ENCODE measurements at places on chromosomes 1 and 21.

DNA sequence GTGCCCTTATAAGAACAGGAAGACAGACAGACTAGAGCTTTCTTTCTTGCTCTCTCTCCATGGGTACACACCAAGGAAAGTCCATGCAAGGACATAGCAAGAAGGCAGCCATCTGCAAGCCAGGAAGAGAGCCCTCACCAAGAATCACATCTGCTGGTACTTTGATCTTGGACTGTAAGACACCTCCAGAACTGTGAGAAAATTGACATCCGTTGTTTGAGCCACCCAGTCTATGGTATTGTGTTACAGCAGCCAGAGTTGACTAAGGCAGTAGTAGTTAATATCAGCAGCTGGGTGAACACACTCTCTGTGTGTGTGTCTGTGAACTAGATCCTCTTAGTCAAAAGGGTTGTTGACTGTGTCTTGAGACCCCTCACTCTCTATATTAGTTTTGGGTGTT, 53.8 kb upstream of the PPP2R5A start:
- DNase-seq, result no peak

DNA sequence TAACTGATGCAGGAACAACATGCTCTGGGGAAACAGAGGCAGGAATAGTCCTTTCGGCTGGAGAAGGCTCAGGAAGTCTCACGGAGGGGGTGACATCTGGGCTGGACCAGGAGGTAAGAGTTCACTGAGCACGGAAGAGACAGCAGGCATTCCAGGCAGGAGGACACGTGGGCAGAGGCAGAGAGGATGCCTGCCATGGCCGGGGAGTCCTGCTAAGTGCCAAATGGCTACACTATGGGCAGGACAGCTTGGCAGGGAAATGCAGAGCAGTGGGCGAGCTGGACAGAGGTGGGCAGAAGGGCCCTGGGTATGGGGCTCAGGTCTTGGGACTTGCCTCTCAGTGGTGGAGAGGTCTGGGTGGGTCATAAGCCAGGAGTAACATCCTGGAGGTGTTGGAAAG, 17.6 kb downstream of the ALDH4A1 start:
- DNase-seq, result no peak

- DNase-seq, result no peak
These were observed 14.6 kb downstream of the OTUD7B start for GRCh38 chr1:149995927-149996326.

DNA sequence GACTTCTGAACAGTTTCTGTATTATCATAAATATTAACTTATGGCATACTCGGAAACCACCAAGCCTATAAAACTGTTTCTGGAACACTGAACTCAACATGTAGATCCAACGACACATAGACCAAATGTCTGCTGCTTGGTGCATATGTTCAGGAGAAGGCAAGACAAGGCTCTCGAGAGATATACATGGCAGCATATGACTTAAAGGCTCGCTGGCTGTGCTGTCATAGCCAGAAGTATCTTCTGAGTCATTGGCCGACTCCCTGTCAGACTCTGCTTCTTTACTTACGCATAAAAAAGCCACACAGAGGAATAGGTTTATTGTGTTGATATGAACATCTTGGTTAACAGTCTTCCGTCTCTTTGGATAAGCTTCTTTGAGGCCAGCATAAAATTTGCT, 60.6 kb downstream of the LYST start:
- no peak for DNase-seq

- DNase-seq, result peak; percentile 68
These were observed 3.8 kb downstream of the RNF186 start for GRCh38 chr1:19811206-19811851.

GRCh38 chr1:184114818-184115398, 63.4 kb downstream of the TSEN15 start:
- no peak for DNase-seq

DNA sequence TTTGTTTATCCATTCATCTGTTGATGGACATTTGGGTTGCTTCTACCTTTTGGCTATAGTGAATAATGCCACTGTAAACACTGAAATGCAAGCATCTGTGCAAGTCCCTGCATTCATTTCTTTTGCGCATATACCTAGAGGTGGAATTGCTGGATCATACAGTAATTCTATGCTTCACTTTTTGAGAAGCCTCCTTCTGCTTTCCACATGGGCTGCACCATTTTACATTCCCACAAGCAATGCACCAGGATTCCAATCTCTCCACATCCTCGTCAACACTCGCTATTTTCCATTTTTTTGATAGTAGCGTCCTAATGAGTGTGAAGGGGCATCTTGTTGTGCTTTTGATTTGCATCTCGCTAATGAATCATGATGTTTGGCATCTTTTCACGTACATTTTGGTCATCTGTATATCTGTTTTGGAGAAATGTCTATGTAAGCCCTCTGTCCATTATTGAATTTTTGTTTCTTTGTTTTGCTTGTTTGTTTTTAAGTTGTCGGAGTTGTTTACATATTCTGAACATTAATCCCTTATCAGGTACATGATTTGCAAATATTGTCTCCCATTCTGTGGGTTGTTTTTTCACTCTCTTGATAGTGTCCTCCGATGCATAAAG, 335.4 kb downstream of the RRAGC start:
- DNase-seq, result no peak

DNA sequence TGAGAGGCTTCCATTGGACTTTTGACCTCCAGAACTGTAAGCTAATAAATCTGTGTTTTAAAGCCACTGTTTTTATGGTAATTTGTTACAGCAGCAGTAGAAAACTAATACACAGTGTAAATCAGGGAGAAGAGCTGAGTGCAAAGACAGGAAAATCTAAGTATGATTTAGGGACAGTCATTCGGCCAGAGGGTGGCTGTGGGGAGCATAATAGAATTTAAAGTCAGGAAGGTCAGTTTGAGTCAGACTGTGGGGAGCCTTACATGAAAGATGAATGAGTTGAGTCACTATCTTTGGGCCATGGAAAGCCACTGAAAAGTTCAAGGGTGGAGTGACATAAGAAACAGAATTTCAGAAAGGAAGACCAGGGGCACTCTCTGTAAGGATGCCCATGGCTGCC, 52.4 kb upstream of the SSX2IP start:
- DNase-seq, result no peak

DNA sequence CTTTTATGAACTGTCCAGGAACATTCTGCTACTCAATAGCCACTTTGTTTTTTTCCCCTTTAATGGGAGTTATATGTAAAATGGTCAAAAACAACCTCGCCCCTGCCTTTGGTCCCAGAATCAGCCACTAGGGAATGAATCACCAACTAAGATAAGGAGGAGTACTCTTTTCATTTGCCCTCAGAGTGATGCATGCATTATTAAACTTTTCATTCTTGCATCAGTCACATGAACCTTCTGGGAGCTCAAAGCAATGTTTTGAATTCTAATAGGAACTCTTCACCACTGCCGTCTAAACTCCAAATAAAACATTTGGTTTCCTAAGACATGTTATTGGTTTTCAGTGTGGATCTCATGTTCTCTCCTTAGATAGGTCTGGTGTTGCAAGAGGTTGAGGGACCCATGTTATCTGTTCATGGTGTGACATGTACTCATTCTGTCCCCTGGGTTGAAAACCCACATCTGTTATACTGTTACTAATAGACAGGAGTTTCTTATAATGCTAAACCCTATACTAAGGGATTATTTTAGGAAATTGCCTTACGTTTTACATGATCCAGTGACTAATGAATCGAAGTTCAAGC, 17.8 kb upstream of the HSD17B7 start:
- DNase-seq, result no peak

- no peak for DNase-seq
These were observed 183.4 kb downstream of the PLPPR4 start for GRCh38 chr1:99447721-99448120.

DNA sequence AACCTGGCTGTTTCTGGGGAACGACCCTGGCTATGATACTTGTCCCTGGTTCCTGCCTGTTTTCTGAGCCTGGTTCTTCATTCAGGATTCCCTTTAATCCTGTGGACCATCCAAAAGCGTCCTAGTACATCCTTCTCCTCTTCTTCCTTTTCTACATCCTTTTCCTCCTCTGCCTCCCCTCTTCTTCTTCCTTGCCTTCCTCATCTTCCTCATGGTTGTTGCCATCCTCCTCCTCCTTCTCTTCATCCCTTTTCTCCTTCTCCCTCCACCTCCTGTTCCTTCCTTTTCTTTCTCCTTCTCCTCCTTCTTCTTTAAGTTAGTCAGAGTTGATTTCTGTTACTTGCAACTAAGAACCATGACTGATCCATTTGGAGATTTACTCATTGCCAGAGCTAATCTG, 197.8 kb downstream of the FOXD2 start:
- no peak for DNase-seq

GRCh38 chr21:38467374-38467773, 30.9 kb downstream of the ERG start:
- no peak for DNase-seq

DNA sequence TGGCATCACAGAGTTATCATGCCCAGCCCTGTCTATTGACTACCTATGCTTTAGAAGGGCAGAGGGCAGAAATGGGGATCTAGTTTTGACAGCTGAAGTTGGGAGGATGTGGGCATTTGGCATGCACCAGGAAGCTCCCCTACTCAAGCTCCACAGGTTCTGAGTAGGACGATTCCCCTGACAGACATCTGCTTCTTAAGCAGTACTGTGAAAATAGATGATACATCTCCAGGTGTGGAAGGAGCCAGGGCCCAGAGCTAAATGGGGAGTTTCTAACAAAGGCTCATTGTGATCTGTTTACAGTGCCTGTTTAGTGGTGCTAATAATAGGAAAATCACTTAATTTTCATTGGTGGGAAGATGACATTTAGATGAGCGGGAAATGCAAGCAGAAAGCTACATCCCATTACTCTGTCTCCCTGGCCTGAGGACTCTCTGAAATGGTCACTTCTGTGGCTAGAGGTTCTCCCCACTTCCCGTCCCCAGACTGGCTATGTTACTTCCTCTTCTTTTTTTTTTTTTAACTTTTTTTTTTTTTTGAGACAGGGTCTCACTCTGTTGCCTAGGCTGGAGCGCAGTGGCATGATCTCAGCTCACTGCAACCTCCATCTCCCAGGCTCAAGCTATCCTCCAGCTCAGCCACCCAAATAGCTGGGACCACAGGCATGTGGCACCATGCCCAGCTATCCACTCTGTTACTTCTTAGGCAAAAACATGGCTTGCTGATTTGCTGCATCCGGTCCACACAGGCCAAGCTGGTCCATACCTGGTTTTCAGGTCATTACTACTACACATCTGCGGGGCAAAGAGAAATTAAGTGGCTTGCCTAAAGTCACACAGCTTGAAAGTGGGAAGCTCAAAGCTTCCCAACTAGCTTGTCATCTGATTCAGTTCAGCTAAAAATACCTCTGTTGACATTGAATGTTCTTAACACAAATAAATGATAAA, 23.2 kb upstream of the CNIH3 start:
- DNase-seq, result no peak

GRCh38 chr1:116540088-116540487, 30.7 kb downstream of the CD58 start:
- DNase-seq, result no peak

DNA sequence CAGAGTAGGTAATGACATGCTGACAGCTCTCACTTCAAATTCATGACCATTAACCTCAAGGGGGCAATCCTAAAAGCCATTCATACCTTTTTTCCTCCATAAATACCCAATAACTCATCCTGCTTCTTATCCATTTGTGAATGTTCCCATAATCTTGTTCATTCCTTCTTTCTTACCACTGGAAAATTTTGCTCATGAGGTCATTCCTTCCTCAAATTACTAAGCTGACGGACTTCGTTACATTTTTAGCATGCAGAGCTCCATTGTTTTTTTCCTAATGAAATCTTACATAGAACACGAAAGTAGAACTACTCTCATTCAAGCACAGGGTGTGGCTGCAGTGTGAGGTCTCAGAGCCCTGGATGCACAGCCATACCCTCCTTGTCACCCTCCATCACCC, 276.5 kb upstream of the DPYD start:
- no peak for DNase-seq

All from neural progenitor cell (in vitro differentiated cells).